Fibroblast of skin of back (primary cell): ENCODE measurements at places on chromosomes 4 and X.

GRCh38 chr4:173025131-173025530, 143.5 kb upstream of the GALNT7 start:
- peak; percentile 71 for DNase-seq

DNA sequence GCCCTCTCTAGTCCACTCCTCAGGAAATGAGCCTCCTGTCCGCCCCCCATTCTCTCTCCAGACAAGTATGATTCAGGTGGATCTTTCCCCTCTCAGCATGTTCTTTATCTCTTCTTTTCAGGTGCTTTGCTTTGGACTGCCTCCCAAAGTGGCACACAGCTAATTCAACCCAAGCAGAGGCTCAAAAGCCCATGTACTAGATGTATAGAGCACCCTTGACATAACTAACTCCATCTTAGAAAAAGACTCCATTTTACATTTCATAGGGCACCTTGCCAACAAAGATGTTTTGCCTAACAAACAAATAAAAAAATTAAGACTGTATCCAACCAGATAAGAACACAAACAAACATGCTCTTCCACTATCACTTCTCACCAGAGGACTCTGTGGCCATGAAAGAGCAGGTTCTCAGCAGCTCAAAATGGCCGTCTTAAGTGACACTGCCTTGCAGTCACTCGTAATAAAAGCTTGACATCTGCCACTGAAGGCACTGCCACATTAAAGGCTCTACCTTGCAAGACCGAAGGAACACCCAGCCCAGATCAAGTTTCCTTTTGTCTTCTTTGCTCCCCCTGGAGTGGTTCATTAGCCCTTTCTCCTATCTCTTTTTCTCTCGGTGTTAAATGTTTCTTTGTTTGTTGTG, 84.9 kb upstream of the TAB3 start:
- DNase-seq = no peak

DNA sequence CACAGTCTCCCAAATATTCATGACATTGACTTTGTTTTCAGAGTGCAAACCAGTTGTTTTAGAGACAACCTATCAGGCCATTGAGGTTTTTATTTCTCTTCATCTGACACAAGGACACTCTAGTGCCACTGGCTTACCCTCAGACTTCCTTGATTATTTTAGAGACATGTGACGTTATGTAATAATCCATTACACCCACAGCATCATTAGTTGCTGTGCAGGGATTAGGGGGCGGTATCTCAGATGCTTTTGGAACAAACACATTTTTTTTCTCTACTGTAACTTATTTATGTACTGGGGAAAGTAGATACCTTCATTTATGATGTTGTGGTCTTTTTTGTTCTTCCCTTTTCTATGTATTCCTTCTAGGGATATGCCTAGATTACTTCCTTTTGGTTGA, 2293.1 kb downstream of the PCDH7 start:
- no peak for DNase-seq

DNA sequence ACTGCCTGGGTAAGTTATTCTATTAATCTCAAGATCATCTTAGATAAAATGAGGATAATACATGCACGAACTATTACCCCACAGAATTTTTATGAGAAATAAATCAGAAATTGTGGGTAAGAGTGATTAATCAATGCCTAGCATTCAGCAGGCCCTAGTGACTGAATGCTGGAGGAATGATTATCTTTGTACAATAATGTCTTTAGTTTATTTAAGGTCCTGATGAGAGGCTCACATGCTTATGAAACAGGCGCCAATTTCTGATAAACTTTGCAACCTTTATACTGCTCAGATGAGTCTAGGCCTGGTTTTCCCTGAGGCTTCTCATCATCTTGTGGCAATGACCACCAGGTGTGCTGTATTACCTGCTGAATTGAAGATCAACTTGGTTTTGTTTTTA, 27.8 kb upstream of the BMP2K start:
- DNase-seq = peak; percentile 40

GRCh38 chr4:26377328-26378311, 56.8 kb downstream of the RBPJ start:
- no peak for DNase-seq

DNA sequence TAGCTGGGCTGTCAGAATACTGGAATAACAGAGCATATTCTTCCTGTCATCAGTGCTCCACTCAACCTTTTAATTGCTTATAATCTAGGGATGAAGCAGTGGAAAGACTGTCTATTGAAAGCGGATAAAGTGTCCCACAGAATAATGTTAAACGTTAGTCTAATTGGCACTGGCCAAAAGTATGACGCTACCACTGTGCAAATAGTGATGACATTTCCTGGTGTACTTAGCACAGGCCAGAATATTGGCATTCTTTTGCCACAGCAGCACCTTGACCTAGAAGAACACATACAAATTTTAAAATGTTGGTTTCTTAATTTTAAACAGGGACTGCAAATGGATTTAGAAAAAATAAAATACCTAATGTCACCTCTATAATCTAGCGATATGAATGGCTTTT, 635.2 kb upstream of the SPANXN1 start:
- DNase-seq = no peak

DNA sequence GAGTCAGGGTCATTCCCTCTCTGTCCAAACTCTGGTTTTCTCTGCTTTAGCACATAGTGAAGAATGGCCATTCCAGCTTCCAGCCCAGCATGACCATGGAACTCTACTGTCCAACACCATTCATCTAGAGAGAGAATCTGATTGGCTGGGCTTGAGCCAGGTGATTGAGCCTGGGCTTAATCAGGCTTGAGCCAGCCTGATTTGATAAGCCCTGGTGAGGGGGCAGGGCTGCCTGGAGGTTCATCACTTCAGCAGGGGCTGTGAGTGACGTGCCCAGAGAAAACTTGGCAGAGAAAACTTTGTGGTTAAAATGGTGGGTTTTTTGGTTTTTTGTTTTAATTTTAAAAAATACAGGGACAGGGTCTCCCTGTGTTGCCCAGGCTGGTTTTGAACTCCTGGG, 62.5 kb downstream of the KIAA0232 start:
- DNase-seq = no peak

GRCh38 chr4:163810755-163811154, 316.3 kb downstream of the TMA16 start:
- DNase-seq = no peak

DNA sequence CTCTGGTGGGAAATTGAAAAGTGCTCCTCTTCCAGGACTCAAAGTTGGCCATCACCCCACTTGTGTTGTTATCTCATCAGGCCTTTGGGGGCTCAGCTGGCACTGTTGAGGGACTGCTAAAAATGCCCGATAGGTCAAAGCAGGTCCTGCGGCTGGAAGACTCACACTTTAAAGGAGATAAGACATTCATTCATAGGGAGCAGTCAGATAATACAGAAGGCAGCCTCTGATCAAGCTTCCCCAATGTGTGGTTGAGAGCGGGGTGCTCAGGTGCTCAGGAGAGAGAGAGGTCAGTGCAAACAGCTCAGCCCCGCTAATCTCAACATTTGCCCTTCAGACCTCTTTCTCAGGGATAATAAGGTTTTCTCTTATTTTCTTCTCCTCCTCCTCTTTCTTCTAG, 70.3 kb downstream of the TMEM154 start:
- no peak for DNase-seq

DNA sequence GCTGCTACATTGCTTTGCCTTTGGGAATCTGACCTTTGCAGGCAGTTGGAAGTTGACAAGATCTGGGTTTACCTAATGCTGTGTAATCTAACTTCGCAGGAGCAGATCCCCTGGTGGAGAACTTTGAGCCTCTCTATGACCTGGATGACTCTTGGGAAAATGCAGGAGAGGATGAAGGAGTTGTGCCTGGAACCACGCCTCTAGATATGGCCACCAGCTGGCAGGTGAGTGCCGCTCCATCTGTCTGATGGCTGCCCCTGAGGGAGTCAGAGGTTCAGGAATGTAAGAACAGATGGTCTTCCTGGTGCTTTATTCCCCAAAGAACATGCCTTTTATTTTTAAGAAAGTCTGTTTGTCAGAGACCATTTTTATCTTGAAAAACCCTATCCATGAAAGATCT, 109.3 kb downstream of the NFKB1 start:
- DNase-seq = no peak

DNA sequence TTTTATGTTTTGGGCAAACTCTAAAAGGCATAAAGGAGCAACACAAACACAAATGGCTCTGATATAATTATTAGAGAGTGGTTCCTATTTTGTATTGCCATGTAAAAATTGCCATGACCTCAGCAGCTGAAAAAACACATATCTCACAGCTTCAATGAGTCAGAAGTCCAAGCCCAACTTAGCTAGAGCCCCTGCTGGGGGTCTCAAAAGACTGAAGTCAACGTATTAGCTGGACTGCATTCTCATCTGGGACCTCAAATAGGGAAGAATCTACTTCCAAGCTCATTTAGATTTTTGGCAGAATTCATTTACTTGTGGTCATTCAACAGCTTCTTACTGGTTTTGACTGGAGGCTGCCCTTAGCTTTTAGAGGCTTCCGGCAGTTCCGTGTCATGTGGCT, 47.4 kb downstream of the FREM3 start:
- DNase-seq = peak; percentile 43

GRCh38 chr4:5237086-5237660, 185.9 kb downstream of the STK32B start:
- peak; percentile 49 for DNase-seq

- DNase-seq = peak; percentile 85
These were observed 48.6 kb downstream of the GPRASP3 start for GRCh38 chrX:102768987-102769761.

DNA sequence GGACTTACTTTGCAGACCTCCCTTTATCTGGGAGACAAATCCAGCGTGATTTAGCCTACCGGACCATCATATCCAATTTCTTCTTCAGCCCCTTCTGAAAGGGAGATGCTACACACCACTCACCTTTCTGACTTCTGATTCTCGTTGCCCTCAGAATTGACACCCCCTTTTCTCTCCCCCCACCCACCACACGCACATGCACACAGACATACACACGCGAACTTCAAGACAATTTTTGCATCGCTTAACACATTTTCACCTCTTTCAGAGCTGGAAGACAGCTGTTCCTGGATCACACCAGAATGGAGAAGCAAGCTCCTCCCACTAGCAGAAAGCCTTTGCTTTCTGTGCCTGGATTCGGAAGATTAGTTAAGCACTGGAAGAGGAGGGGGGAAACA, 1.0 kb upstream of the SNCA start:
- DNase-seq = no peak

- no peak for DNase-seq
These were observed 105.8 kb downstream of the CHIC1 start for GRCh38 chrX:73668779-73669178.

- no peak for DNase-seq
These were observed 80.4 kb downstream of the MAPK10 start for GRCh38 chr4:86279293-86279960.

- DNase-seq = peak; percentile 47
These were observed 2.5 kb downstream of the CPEB2 start for GRCh38 chr4:15004739-15005301.

DNA sequence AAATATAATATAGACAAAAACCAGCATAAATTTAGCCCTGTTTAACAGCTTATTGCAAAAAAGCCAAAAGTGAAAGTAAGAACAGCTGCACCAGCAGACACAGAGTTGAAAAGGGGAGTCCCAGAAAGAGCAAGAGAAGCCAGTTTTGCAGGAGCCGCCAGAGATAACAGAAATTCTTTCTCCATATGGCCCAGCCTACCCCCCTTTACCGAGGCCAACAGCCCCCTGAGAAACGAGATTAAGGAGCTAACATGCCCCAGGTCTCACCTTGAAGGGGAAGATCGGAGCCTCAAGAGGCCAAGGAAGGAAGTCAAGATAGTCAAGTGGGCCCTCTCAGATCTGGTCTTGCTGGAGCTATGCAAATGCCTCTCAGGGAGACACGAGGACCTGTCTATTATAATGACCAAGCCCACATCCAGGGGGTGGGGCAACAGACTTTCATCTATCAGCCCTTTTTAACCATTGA, 4.8 kb downstream of the ACOX3 start:
- DNase-seq = no peak

- peak; percentile 89 for DNase-seq
These were observed 983.4 kb upstream of the ADGRL3 start for GRCh38 chr4:60216752-60217151.

DNA sequence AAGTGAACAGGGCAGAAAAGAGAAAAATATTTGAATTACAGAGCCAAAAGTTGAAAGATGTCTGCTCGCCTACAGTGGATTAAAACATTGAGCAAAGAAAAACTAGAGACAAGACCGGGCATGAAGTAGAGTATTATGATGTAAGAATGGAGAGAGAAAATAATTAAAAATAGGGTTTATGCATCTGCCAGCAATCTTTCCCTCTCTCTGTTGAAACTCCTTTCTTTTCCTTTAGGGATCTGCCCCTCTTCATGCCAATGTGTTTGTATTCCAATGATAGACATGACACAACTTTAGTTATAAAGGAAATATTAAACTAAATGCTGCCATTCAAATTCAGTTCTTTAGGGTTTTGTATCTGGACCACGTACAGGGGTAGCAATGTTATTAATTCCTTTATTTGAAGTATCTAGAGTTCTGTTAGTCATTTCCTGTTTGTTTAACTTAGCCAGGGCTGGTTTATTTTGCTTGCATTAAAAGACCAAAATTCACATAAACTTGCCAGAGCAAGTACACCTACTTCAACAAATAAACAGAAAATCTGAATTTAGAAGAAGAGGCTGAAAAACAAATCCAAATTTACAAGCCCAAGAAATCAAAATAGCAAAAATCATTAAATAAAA, 202.6 kb downstream of the SPOCK3 start:
- DNase-seq = peak; percentile 42

DNA sequence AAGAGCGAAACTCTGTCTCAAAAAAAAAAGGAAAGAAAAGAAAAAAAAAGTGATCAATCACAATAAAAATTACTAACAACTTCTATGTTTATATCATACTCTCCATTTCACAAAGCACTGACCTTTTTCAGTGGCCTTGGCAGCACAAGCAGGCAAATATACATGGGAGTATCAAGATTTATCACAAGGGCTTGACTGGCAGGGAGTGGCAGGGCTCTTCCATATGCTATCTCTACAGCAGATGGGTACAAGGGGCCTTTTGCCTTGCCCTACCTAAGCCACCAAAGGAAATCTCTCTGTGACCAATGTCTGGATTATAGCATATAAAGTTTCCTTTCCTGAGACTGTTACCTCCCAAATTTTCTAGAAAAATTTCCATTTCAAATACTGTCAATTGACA, 24.4 kb downstream of the TSPAN5 start:
- no peak for DNase-seq

DNA sequence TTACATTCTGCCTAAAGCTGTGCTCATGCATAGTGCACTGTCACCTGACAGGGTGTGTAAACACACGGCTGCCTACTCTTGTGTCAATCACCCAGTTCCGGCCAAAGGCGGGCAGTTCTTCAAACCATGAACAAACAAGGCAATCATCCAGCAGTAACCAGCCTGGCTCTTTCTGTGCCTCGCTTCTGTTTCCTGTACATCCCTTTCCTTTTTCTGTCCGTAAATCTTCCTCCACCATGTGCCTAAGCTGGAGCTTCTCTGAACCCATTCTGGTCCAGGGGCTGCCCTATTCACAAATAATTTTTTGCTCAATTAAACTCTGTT, 60.8 kb upstream of the CBR4 start:
- no peak for DNase-seq

DNA sequence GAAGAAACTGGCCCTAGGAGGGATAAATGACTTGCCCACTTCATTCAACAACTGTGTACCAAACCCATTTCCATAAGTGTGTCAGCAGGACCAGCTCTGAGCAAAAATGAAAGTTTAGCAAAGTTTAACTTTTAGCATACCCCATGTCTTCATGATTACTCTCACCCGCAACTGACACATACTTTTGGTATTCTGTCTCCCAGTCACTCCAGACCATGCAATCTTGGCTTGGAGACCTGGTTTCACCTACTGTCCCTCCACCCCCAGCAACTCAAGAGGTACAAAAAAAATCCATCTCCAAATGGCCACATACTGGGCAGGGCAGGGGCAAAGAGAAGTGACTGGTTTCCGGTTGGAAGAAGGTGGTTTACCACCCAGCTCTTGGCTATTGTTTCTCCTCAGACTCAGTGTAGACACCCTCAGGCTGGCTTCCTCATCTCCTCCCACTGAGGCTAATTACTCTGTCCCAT, 79.8 kb downstream of the RLIM start:
- DNase-seq = peak; percentile 52
